ENCODE measurements at places on chromosomes 1 and 21.

DNA sequence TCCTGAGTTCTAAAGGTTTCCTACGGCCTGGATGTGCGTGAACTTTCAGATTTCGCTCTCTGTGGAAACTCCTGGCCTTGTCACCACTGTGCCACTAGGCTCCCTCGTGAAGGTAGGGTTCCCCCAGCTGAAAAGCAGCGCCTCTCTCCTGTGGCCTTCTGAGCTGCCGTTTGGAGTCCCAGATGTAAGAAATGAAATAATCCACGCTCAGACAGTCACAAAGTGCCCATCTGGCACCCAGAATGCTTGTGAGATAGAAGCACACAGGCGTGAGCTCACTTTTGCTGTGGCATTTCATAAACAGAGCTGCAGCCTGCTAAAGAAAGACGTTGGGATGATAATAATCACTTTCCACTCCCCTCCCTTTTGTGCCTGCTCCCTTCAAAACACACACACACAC, 65.8 kb downstream of the LMO4 start:
- no peak for DNase-seq

- DNase-seq = no peak
Observed at GRCh38 chr1:37601441-37601840, 5.7 kb upstream of the GNL2 start.

DNA sequence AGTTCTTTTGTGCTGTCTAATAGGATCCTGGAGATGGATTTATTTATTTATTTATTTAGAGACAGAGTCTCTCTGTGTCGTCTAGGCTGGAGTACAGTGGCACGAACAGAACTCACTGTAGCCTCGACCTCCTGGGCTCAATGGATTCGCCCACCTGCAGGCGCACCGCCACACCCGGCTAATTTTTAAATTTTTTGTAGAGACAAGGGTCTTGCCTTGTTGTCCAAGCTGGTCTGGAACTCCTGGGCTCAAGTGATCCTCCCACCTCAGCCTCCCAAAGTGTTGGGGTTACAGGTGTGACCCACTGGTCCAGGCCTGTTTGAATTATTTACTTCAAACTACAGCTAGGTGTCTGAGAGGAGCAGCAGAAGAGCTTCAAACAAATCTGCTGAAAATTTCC, 9.6 kb upstream of the SPEN start:
- no peak for DNase-seq

GRCh38 chr21:36450511-36450910, 29.4 kb downstream of the CLDN14 start:
- DNase-seq = no peak

- no peak for DNase-seq
Observed at GRCh38 chr1:34994878-34995277, 9.7 kb upstream of the TMEM35B start.

DNA sequence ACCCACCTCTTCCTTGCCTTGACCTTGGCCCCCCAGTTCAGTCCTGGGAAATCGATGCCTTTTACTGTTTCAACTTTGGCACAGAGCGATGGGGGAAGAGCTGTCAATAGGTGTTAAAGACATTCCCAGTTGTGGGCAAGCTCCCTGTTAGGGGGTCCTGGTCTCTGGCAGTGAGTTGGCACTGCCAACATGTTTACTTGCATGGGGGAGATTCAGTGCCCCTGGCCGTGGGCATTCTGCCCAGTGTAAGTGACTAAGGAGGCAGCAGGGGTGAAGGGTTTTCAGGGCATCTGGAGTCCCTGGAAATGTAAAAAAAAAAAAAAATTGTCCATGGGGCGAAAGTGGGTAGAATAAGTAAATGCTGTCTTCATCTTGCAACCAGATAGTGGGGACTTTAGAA, 407.0 kb downstream of the PTPRU start:
- DNase-seq = no peak

GRCh38 chr1:239125893-239126292, 260.5 kb upstream of the CHRM3 start:
- no peak for DNase-seq

DNA sequence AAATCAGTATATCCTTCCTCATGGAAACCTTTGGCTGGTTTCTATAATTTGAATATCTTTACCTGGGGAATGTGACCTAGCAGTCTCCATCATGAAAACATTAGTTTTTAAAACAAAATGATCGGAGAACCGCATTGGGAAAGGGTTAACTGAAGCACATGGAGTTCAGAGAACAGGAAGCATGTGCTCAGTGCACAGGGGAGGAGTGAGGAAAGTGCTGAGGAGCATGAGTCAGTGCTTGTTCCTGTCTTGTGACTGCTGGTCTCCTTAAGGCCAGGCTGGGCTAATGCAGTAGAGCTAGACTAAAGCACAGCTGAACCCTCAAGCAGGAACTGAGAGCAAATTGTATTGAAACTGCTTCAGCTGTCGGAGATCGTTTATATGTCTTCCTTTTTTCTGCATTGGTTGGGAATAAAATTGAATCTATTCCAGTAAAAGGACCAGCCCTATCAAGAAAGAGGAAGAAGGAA, 5.8 kb downstream of the IFI16 start:
- peak; percentile 93 for DNase-seq

GRCh38 chr1:235375919-235376605, 8.8 kb downstream of the TBCE start:
- DNase-seq = no peak

GRCh38 chr1:158333405-158334155, 2.2 kb upstream of the CD1B start:
- DNase-seq = no peak

- no peak for DNase-seq
Observed at GRCh38 chr1:106995970-106996369, 60.5 kb upstream of the PRMT6 start.

- DNase-seq = no peak
Observed at GRCh38 chr1:155107309-155108264, 20.1 kb upstream of the EFNA1 start.

DNA sequence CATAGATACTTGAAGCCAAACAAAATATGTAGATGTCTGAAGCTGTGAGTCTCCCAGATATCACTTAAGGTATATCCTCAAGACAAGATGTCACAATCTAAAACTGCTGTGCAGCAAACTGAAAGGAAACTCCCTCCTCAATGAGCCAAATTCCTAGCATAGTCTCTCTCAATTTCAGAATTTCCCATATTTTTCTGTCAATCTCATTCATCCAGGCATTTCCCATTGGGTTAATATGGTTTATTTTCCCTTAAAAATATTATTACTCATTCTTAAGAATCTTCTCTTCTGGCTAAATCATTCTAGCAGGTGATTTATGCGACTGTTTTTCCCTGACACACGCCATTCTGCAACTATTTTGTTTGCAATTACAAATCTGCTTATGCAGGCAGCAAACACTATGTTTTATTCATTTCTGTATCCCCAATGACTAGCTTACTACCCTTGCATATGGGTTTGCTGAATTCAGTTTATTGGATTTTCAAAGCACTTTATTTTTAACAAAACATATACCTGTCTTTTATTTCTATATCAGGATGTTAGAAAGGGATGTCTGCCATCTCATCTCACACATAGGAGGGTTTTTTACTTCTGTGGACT, 69.9 kb downstream of the TNFSF4 start:
- DNase-seq = no peak

DNA sequence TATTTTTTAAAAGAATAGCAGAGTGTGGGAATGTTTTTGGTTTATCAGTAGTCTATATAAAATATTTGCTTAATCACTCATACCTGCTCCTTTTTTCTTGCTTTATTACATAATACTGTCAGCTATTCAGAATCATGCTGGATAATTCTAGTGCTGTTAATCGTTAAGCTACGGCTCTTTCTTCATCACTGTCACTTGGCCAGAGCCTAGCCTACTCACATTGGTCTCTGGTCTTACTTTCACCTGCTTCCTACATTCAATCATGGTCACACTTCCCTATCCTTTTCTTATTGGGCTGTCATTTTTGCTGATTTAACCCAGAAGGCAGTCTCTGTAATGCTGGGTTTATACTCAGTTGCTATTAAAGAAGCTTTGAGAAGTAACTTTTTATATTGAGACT, 2.5 kb downstream of the KLHL20 start:
- no peak for DNase-seq

DNA sequence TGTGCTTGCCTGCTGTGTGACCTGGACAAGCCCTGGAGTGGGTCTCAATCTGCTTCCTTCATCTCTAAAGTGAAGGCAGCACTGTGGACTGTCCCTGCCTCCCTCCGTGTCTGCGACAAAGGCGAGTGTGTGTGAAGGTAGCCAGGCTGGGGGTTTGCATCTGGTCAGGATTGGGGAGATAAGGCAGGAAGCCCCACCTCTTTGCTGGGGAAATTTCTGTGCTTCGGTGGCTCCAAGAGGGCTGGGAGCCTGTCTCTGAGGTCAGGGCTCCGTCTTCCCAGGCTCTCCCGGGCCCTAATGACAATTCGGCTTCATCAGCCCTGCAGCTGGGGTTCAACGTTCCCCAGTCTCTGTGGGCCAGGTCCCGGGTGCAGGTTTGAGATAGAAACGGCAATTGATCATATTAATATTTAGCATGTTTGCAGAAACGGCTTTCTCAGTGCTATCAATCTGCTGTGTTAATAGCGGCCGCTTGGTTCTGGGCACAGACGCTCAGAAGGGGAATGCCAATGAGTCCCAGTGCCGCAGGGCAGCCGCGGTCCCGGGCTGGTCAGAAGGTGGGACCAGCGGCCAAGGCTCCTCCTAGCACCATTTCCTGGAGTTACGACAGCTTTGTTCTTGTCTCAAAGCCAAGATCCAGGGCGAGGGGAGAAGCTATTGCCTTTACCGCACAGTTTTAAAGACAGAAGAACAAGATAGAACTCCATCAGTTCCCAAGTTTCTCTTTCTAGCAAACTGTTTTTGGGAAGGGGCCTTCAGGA, 105.7 kb downstream of the PRDM16 start:
- DNase-seq = no peak

DNA sequence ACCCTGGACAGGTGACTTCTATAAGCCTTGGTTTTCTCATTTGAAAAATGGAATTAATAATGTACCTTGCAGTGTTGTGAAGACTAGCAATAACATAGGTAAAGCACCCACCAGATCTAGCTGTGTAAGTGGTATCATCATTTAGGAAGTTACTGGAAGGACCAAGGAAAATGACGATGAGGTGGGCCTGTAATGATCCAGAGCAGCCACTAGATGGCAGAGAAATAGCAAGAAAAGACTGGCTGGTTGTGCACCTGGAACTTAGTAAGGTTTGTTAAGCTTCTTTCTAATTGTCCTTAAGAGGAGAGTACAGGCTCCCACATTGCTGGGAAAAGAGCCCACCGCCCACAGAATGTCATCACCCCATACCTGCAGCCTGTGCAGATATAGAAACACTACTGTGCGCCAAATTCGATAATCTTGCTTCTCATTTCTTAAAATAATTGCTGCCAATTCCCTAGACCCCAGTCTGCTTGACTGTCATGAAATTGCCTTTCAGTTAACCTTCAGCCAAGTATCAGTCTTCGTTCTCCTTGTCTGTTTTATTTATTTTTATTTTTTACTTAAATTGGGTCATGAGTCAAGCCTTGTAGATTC, 37.2 kb downstream of the WNT4 start:
- peak; percentile 71 for DNase-seq

DNA sequence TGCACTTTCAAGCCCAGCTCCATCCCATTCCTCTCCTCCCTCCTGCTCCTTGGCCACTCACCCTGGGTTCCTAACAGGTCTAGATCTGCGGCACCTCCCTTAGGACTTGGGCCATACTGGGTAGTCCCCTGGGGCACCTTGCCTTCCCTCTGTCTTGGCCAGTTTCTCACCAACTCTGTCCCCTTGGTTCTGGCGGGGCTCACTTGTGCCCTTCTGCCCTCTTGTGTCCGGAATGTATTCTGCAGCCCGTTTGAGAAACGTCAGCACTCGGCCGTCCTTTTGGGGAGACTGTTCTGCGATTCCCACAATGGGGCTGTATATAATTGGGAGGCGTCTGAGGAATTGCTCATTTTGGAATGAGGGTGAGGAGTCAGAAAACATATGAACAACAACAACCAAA, 162.4 kb downstream of the ZSCAN20 start:
- DNase-seq = peak; percentile 11

DNA sequence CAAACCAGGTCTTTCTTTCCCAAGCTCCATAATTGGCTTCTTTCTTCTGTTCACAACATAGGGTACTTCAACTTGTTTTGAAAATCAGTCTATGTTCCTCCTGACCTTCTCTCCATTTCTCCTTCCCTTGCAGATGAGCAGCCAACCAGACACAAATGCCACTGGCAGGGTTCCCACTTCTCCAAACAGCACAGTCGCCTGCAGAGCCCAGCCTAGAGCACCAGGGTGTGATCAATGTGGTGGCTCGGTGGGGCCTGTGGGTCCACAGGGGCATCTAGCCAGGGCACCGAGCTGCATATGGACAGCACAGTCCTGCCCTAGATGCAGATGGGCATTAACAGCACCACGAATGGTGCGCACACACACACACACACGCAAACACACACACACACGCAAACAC, 112.8 kb downstream of the NPHP4 start:
- DNase-seq = no peak

- DNase-seq = no peak
Observed at GRCh38 chr1:46820560-46821060, 21.8 kb downstream of the CYP4B1 start.

DNA sequence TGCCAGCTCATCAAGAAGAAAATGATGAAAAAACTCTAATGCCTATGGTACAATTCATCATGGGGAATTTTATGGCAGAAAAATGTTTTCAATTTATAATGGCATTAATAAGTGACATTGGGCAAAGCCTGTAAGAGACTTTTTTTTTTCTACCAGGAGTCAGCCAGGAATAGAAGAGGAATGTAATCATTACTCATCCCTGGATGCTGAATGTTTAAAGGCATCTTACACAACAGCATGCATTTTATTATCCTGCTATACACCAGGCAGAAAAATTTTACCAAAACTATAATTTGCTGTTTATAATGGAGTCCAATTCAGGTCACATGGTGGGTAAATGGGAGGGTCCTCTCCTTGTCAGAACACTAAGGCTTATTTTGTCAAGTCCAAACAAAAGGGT, 189.9 kb upstream of the BEND5 start:
- peak; percentile 8 for DNase-seq

GRCh38 chr1:241902391-241903065, 54.5 kb downstream of the EXO1 start:
- peak; percentile 16 for DNase-seq

- no peak for DNase-seq
Observed at GRCh38 chr1:17227358-17227915, 21.5 kb upstream of the PADI3 start.

DNA sequence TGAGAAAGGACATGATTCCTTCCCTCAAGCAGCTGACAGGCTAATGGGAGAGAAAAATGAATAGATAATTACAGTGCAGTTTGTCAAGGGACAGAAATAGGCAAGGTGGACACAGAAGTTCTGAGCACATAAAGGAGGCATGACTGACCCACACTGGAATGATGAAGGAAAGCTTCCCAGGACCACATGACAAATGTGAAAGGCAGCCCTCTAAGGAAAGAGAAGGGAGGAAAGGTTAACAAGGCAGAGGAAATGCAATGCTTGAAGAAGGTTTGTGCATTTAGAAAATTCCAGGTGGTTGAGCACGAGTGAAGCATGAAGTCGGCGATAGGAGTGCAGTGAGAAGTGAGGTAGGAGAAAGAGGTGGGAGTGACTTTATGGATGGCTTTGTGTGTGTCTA, 37.4 kb downstream of the LAMC2 start:
- no peak for DNase-seq

All from foreskin fibroblast (primary cell).